Smooth muscle cell of bladder (primary cell): ENCODE measurements at places on chromosomes 7 and 10. TPM values are rescaled to one million over a fixed set of nuclear protein-coding genes. Genes with fewer than 3 reads are reported as not detected.

Gene CLDN4
- 0.14 and 1.5 TPM in 2 replicates for total RNA-seq

Gene RBP3
- under 0.01 TPM in 1 of 2 replicates, not detected in the other for total RNA-seq

Gene CCAR1
- total RNA-seq, result 21.7 and 22.8 TPM in 2 replicates

Gene NKX6-2
- not detected in 2 replicates for total RNA-seq

Gene SEMA3E
- total RNA-seq, result 2.0 and 4.9 TPM in 2 replicates

Gene PKD1L1
- under 0.01 and 0.09 TPM in 2 replicates for total RNA-seq

Gene PNLIPRP1
- total RNA-seq, result not detected in 2 replicates

Gene TMEM270
- total RNA-seq, result not detected in 2 replicates

Gene CFAP70
- 0.71 and 0.92 TPM in 2 replicates for total RNA-seq

Gene CLEC2L
- not detected in 2 replicates for total RNA-seq

Gene ARHGAP21
- total RNA-seq, result 66.1 and 71.1 TPM in 2 replicates

Gene ZC3HAV1L
- 3.4 and 7.7 TPM in 2 replicates for total RNA-seq

Gene MBL2
- not detected in 2 replicates for total RNA-seq

Gene HOXA7
- 1.00 and 1.6 TPM in 2 replicates for total RNA-seq

Gene BCCIP
- total RNA-seq, result 30.4 and 35.0 TPM in 2 replicates

Gene SFXN2
- total RNA-seq, result 2.1 and 4.3 TPM in 2 replicates

Gene CLCN1
- 0.09 and 0.14 TPM in 2 replicates for total RNA-seq

Gene DCLRE1A
- 3.5 and 4.8 TPM in 2 replicates for total RNA-seq

Gene GPR146
- 1.00 and 5.8 TPM in 2 replicates for total RNA-seq

Gene ASZ1
- total RNA-seq, result not detected in 2 replicates

Gene NEUROD6
- total RNA-seq, result not detected in 2 replicates

Gene VWA2
- total RNA-seq, result 0.14 TPM in 1 of 2 replicates, not detected in the other

Gene HTR7
- total RNA-seq, result 0.92 and 2.4 TPM in 2 replicates

Gene HOXA2
- total RNA-seq, result 0.18 and 0.28 TPM in 2 replicates

Gene TFPI2
- 178 and 259 TPM in 2 replicates for total RNA-seq

Gene ADAM8
- 0.71 and 1.3 TPM in 2 replicates for total RNA-seq

Gene CHRM2
- total RNA-seq, result 44.5 and 46.1 TPM in 2 replicates

Gene CALML5
- not detected in 2 replicates for total RNA-seq

Gene FOXI2
- not detected in 2 replicates for total RNA-seq

Gene GPR141
- total RNA-seq, result 0.09 TPM in 1 of 2 replicates, not detected in the other

Gene MBLAC1
- total RNA-seq, result 2.4 and 2.5 TPM in 2 replicates

Gene CLDN3
- total RNA-seq, result not detected in 2 replicates

Gene SEPHS1
- 24.6 and 27.4 TPM in 2 replicates for total RNA-seq

Gene CPEB3
- total RNA-seq, result 0.43 and 0.55 TPM in 2 replicates

Gene DRGX
- total RNA-seq, result not detected in 2 replicates

Gene GIMAP1
- under 0.01 TPM in 2 replicates for total RNA-seq

Gene GIMAP7
- 0.09 TPM in 1 of 2 replicates, not detected in the other for total RNA-seq

Gene NANOS1
- total RNA-seq, result 0.14 and 0.18 TPM in 2 replicates

Gene CYP2C19
- not detected in 2 replicates for total RNA-seq

Gene NCOA4
- 208 and 235 TPM in 2 replicates for total RNA-seq
